SHP77 treated with DMSO at 0.1 percent for 48 hours (cell line): ENCODE measurements at places on chromosomes 16 and 17.

- no peak for DNase-seq
These were observed 684.2 kb downstream of the WWOX start for GRCh38 chr16:78783570-78784079.

DNA sequence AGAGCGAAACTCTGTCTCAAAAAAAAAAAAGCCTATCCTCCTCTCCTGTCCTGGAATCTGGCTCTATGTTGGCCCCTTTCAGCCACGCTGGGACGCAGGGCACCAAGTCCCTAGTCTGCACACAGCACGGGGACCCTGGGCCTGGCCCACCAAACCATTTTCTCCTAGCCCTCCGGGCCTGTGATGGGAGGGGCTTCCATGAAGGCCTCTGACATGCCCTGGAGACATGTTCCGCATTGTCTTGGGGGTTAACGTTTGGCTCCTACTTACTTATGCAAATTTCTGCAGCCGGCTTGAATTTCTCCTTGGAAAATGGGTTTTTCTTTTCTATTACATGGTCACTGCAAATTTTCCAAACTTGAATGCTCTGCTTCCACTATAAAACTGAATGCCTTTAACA lies 12.6 kb upstream of the GPT2 start:
- DNase-seq, result no peak

GRCh38 chr16:56357765-56358322 lies 67.5 kb downstream of the AMFR start:
- no peak for DNase-seq

DNA sequence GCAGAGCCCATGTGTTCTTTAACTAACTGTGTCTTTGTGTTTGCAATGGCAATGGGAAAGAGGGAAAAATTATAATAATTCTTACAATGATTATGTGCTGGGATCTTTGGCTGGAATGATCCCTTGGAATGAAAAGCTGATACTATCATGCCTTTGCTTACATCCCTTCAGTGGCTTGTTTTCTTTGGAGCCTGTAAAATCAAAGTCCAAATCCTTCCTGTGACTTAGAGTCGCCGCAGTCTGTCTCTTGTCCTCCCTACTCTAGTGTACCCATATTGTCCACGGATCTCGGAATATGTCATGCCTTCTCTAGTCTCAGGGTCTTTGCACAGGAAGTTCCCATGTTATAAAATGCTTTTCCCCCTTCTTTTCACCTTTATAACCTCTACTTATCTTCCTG lies 111.7 kb upstream of the MAF start:
- no peak for DNase-seq

DNA sequence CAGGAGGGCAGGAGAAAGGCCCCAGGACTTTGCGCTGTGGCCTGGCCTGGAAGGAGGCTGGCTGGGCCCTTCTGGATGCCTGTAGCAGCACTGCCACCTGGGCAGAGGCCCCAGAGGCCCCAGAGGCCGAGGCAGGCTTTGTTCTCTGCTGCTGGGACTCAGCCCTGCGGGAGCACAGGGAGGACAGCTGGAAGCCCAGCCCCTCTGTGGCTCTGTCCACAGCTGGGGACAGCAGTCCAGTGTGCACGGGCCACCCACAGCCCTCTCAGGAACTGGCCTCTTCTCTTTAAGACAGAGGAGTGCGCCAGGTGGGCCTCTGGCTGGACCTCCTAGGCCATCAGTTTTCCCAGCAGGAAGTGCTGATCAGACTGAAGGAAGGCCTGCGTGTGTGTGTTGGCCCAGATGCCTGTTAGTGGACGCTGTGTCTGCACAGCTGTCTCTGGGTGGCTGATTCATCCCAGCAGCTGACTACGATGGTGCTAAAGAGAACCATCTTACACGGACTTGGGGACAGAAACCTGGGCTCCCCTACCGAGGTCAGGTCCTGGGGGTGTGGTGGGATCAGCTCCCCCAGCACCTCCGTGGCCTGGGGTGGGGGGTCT lies 26.9 kb upstream of the ZNF750 start:
- peak; percentile 78 for DNase-seq

- no peak for DNase-seq
These were observed 212.8 kb upstream of the CDH8 start for GRCh38 chr16:62249069-62249468.

DNA sequence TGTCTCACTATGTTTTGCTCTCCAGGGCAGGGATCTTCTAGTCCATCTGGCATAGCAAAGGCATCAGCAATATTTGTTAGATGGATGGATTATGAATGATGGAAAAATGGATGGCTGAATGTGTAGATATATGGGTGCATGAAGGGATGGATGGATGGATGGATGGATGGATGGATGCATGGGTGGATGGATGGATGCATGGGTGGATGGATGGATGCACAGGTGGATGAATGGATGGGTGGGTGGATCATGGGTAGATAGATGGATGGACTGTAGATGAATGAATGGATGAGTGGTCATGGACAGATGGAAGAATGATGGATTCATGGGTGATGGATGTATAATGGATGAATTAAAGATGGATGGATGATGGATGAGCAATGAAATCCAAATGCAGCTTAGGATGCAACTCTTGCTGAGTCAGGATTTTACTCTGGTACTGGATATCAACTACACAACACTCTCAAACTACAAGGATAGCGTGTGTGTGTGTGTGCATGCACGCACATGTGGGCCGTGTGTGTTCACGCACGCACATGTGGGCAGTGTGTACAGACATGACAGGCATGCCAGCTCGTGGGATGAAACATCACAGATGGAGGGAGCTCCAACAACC lies 34.0 kb downstream of the GSG1L start:
- DNase-seq, result no peak

DNA sequence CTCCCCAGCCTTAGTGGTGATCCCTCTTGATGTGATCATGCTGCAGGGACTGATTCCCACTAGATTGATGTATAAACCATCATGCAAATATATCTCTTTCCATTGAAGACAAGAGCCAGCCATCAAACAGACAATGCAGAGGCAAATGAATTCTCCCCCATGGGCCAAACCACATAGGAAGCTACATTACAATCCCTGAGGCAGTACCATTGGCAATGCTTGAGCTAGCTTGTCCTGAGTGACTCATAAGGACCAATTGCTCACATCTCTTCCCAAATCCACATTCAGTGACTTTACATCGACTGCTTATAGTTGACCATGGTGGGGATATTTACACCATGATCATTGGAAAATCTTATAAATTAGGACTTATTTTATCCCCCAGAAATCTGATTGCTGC lies 242.2 kb downstream of the SHISA9 start:
- no peak for DNase-seq
